Islet precursor cell (in vitro differentiated cells): ENCODE measurements at places on chromosomes 12 and 14.
A peak's percentile ranks its signal among the peaks of the same experiment; 100 is the strongest.

DNA sequence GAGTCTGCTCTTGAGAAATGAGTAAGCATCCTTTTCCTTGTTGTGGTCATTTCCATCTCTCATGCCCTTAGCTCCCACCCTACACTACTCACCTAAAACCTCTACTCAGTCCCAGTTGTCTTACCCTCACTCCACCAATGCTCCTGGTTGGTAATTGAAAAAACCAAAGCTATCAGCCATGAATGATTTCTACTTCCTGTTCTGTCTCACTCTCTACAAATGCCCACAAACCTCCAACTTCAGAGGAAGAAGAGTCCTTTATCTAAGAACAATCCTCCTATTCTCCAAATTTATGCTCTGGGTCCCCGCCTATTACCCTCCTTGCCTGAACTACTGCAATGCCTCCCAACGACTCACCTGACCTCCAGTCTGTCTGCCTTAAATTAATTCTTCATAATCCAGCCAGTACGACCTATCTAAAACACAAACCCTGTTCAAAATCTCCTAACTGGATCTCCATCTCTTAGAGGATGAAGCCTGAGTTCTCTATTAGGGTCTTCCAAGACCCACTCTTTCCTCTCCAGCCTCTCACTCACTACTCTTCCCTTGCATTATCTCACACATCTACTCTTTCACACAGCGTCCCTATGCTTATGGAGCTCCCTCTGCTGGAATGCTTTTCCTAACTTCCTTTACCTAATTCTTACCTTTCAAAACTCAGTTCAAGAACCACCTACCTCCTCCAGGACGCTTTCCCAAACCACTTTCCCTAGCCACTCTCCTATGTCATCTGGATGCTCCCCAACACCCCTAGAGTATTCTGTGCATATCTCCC lies 2.2 kb downstream of the DHRS1 start:
- no peak for DNase-seq

DNA sequence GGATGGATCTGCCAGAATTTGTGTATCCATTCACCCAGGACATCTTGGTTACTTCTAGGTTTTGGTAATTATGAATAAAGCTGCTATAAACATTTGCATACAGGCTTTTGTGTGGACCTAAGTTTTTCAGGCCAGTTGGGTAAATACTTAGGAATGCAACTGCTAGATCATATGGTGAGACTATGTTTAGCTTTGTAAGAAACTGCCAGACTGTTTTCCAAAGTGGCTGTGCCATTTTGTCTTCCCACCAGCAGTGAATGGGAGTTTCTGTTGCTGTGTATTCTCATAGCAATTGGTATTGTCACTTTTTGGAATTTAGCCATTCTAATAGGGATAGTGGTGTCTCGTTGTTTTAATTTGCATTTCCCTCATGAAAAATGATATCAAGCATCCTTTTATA lies 133.0 kb downstream of the KIF26A start:
- DNase-seq = no peak

DNA sequence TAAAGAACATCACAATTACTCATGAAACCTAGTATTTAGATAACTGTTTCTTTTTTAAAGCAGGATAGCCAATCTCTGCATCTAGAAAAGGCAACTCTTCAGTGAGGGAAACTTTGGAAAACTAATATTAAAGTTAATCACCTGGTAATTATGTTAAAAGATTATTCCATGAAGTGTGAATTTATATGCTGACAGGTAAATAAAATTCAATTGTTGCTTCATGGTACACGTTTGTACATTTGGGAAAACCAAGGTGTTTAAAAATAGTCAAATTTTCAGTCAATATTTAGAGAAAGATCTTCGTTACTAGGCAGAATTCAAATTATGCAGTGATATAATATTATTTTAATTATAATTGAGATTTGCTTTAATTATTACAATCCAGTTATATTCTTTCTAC lies 100.1 kb upstream of the LRFN5 start:
- no peak for DNase-seq

DNA sequence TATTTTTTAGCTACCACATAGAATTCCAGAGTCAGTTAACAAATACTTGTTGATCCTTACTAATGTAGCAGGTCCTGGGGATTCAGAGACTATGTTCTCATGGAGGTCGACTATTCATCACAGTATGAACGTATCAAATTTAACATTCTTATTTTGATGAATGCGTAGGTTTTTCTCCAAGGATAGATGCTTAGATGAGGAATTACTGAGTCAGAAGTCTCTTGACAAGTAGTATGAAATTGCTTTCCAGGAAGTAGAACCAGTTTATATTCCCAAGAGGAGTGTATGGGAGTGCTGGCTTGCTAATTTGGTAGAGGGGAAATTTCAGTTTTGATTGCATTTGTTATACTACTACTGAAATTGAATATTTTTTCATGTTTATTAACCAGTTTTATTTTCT lies 42.8 kb upstream of the CRADD start:
- no peak for DNase-seq

DNA sequence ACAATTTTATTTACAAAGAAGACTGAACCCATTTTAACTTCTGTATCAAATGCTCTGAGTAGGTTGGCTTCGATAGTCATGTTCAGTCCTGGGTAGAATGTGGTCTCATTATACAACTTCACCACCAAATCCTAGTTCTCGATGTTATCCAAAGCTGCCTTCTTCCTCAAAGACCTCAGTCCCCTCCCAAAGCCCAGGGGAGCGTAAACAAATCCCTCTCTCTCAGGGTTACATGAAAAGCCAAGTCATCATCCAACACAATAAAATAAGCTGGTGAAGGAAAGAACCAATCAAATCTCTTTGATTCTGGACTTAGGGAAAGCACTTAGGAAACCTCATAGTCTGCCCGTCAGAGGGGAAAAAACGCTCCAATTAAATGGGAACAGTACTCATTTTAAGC lies 9.1 kb downstream of the PTCSC3 start:
- DNase-seq = no peak

DNA sequence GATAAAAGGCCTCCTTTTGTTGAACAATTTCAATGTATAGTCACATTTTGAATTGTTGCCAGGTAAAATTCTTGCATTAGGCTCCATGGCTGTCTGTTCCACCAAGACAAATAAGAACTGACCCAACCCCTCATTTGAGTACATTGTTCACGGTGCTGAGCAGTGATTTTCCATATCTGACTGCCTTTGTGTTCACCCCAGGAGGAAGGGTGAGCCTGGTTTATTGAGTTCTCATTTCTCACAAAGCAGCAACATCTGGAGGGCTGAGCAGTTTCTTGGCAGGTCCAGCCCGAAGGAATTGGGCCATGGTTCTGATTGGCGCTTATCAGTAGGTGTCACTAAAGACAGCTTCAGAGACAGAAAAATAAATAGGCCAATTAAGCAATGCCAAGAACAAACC lies 149.1 kb downstream of the BMP4 start:
- DNase-seq = no peak

DNA sequence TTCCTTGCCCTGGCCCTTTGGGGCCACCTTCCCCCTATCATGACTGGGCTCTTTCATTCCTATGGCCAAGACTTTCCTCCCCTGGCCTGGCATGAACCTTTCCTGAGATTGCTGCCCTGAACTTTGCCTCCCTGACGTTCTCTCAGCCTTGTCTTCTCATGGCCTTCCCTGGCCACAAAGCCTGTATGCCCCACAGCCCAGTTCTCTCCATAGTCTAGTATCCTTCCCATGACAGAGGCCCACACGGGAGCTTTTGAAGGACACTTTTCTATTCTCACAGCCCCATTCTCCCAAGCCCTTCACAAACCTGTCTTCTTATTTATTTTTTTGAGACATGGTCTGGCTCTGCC lies 4.5 kb upstream of the RNU7-1 start:
- DNase-seq = no peak

GRCh38 chr12:2481951-2482350 lies 312.8 kb upstream of the FKBP4 start:
- no peak for DNase-seq

DNA sequence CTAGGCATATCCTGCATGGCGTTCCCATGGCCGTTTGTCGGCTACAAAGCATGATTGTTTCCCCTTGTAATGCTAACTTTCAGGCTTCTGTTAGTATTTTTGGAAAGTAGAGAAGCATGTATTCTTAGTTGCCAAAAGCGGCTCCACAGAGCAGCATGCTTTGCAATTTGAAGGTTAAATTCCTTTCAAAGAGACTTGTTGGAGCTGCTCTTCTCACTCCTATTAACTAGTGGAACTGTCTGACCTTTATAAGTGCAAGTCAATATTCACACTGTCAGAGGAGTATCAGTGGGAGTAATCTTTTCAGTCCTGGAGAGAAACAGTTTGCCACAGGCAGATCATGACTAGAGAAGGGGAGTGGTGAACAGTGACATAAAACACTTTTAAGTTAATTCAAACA lies 656.1 kb upstream of the NOVA1 start:
- DNase-seq = no peak

DNA sequence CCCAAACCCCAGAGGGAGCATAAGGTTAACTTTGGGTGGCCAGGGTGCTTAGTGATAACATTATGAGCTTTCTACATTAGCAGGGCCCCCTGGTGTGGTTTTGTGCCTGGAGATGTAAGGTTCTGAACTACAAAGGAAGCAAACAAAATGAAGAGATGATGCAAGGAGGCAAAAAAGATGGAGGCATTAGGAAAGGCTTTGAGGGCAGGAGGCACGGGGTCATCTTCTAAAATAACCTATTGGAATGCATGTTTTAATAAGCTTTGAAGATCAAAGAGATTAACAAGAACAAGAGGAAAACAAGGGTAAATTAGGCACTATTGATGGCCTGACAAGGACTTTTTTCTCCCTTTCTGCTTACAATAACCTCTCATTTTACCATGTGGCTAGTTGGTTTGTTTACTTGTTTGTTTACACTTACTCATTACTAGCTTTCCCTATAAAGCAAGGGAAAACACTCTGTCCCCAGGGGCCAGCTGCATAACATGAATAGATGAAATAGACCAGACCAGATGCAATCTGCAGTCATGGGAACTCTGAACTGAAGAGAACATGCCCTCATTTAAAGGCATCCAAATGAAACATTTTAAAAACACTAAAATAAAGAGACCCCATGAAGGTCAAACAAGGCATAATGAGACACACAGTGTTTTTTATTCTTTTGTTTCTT lies 390.3 kb downstream of the DIO2 start:
- DNase-seq = peak; percentile 80

- DNase-seq = peak; percentile 61
Observed at GRCh38 chr14:68249661-68250451, 430.3 kb downstream of the RAD51B start.

DNA sequence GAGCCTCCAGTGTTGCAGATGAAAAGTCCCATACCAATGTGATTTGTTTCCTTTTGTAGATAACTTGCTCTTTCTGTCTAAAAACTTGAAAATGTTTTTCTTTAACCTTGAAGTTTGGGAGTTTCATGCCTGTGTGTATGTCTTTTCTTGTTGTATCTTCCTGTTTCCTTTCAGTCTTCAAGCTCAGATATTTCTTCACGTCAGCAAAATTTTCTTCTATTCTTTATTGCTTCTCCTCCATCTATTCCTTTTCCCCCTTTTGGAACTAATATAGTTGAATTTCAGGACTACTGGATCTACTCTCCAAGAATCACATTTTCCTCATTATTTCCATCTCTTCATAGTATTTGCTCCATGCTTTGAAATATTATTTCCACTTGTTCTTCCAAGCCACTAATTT lies 23.9 kb downstream of the SOAT2 start:
- DNase-seq = no peak

DNA sequence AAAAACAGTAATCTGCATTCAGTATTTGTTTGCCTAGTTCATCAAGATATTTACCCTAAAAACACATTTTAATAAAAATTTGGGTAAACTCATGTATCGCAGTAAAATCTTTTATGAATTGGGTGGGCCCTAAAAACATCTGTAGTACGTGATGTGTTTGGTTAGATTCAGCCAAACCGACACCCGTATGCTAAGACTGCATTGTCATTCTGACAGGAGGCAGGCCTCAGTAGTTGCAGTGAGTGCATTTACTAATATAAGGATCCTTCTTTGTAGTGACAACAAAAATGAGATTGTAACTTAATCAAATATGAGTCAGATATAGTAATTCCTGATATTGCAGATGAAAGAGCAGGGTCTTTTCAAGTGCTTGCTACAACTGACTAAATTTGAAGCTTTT lies 191.8 kb downstream of the SLC16A7 start:
- no peak for DNase-seq

GRCh38 chr12:6074979-6075585 lies 49.4 kb downstream of the VWF start:
- DNase-seq = peak; percentile 80

DNA sequence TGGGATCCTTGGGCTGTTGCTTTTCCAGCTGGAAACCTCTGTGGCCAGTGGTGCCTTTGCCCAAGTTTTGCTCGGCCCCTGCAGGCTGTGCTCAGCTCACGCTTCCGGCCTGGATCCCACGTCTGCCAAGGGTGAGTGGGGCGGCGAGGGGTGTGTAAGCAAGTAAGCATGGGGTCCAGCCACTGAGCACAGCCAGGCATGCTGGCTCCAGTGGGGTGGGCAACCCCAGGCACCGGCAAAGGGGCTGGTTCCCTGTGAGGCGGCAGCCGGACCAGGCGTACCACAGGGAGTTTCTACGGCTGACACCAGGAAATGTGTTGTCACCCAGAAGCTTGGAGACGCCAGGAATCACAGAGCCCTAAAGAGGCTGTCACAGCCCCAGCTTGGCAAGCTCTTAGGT lies 393.4 kb upstream of the CCDC196 start:
- no peak for DNase-seq

GRCh38 chr14:63940387-63940786 lies 87.6 kb downstream of the SYNE2 start:
- no peak for DNase-seq

DNA sequence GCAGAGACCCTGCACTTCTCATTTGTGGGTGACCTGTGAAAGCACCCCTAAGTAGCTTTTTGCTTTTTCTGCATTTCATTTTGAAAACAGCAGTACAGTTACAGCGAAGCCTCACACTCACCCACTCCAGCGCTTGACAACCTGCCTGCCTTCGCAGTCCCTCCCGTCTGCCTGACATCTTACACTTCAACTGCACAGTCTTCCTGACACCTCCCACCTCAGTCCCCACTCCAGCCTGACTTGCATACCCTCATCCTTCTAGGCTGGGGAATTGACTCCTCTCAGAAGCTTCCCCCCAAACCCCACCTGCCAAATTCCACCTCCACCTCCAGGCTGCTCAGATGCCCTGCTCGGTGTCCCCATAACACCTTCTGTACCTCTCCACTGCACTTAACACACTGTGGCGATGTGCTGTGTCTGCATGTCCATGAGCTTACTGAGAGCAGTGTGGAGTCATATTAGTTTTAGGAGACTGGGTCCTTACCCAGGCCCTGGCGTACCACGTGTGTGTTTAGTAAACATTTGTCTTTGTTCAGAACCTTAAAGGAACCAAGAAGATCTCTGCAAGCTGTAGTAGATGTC lies 159.4 kb downstream of the PRKCH start:
- no peak for DNase-seq

DNA sequence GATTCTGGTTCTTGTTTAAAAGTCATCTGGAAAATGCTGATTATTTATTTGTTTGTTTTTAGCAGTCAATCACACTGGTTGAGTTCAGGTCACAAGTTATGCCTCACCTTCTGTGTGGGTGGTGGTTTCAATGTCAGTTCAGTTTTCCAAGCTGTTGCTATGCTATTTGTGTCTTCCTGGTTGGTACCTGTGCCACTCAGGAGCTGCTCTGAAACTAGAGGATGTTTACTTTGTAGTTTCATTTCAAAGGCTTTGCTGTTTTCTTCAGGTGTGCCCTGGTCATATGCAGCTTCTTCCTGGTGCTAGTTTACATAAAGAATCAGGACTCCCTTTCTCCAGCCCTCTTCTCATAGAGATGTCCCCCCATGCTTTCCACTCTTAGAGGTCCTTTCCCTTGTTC lies 75.7 kb upstream of the PPP4R3A start:
- no peak for DNase-seq

- peak; percentile 90 for DNase-seq
Observed at GRCh38 chr12:130013771-130014484, 110.1 kb upstream of the TMEM132D start.
